Left hindlimb (tissue), 1 donor: ENCODE measurements at places on chromosomes 16 and 17.

GRCh38 chr16:56279914-56280313 is 88.6 kb downstream of the GNAO1 start:
- no peak for DNase-seq

DNA sequence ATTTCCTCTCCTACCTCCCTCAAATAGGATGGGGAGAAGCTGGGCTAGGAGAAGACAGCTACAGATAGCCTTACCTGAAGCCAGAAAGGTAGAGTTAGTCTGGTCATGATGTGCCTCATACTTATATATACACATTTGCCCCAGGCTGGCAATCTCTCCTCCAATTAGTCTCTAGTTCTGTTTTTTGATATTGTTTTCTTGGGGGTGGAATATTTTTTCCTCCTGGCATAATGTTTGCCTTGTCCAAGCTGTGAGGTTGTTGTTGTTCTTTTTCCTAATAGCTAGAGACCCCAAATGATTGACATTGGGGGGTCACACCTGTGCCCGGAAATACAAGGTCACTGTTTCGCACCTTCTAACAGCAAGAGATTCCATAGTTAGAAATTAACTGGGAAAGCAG is at the start of gene UMOD:
Gene UMOD (minus strand): TSS at position 101 of the 400 bp plus-strand sequence. CDS start 1,978 bp downstream, outside the sequence.
- DNase-seq, result no peak

GRCh38 chr16:2764718-2765117 is 12.3 kb downstream of the SRRM2 start:
- DNase-seq, result no peak

DNA sequence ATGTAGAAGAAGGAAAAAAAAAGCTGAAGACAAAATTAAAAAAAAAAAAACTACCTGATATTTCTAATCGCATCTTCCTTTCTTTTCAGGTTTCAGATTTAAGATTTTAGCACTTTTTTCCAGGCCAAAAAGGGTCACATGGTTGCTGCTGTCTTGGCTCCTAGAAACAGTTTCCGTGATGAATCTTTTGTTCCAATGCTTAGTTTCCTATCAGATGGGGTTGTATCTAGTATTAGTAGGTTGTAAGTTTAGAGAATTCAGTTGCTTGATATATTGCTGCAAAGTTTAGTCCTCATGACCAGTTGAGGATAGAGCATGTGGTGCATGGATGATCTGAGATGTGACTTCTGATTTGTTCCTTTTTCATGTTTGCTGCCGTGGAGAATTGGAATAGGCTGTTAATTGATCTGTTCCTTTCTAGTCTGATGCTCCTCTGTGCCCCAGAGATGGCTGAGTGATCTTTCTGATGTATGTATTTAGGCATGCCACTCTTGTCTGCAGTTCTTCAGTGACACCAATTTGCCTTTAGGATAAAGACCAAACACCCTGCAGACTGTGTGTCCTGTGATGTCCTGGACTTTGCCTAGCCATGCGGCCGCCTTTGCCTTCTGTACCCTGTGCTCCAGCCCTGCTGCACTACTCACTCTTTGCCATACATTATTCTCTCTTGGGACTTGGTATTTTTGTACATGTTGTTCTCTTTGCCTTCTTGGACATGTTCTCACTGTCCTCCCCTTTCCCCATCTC is 94.0 kb downstream of the MRTFB start:
- no peak for DNase-seq

GRCh38 chr17:4913994-4914393 is 11.1 kb upstream of the CHRNE start:
- DNase-seq, result no peak

DNA sequence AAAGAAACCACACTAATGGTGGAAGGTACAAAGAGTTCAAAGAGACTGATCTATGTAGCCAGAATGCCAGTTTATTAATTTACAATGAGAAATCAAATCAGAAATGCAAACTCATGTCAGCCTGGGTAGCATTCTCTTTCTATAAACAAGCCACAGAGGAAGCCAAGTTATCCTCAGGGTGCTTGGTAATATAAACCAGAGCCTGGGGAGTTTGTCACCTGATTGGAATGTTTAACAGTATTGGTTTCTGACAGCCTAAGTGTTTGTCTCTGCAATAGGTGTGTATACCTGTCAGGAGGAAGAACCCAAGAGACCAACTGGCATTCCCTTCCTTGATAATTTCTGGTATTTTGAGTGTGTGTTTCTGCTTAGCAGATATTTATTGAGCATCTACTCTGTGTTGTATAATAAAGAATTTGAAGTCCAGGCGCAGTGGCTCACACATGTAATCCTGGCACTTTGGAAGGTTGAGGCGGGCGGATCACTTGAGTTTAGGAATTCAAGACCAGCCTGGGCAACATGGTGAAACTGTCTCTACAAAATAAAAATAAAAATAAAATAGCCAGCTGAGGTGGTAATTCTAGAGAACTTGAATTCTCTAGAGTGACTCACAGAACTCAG is 3.1 kb upstream of the C17orf58 start:
- no peak for DNase-seq

GRCh38 chr16:52462816-52463215 is 84.1 kb downstream of the TOX3 start:
- DNase-seq, result no peak

- DNase-seq, result peak; percentile 41
Measured at GRCh38 chr17:77458202-77459017, 317.6 kb downstream of the SEC14L1 start.

- no peak for DNase-seq
Measured at GRCh38 chr17:40355123-40355803, 9.3 kb downstream of the GJD3 start.

GRCh38 chr16:27572711-27573110 is 22.8 kb downstream of the KATNIP start:
- no peak for DNase-seq

- DNase-seq, result no peak
Measured at GRCh38 chr17:46869296-46869695, 17.9 kb downstream of the WNT9B start.

- DNase-seq, result no peak
Measured at GRCh38 chr16:11359370-11359769, 14.1 kb downstream of the RMI2 start.

DNA sequence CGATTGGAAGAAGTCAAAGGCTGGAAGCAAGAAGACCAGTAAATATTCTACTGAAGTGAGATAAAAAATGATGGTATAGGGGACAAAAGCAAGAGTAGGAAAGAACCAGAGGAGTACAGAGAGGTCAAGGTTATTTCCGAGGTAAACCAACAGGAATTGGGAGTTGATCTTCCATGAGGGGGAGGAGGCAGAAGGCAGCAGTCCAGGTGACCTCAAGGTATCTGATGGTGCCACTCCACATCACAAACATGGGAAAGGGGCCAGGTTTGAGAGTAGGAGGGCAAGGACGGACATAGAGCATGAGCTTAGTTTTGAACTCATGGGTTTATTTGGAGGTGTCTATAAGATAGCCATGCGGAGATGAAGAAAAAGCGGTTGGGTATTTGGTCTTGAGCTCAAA is 79.4 kb upstream of the CDYL2 start:
- DNase-seq, result no peak

DNA sequence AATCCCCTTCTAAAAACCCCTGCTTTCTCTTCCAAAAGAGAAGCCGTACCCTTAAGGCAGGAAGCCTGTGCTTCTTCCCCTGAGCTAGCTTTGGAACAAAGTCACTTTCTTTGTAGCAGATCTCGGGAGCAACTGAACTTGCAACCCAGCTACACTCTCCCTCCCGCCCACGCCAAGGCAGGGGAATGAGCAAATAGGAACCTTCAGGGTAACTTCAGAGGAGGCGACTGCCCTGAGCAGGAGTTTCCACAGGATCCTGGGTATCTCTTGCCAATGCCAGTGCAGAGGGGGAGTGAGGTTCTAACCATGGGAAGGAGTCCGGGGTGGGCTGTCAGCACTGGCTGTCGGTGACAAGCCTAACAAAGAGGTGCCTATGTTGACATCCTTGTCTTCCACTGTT is 5.9 kb upstream of the PIRT start:
- peak; percentile 58 for DNase-seq

DNA sequence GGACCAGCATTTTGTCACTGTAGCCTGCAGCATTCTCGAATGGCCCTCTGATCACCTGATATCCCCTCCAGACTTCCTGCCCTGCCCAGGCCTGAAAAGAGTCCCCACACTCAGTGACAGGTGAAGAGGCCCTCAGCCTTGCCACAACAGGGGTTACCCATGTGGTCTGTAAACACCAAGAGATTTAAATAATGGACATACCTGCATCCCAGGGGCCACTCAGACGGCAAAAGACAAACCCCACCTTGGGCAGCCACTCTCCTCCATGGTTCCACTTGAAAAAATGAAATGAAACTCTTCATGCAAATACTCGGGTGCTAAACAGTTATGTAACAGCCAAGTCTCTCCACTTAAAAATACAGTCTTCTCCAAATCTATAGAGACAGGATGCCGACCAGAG is 22.9 kb upstream of the PECAM1 start:
- DNase-seq, result no peak

- DNase-seq, result no peak
Measured at GRCh38 chr16:7393680-7394079, 61.0 kb downstream of the RBFOX1 start.

DNA sequence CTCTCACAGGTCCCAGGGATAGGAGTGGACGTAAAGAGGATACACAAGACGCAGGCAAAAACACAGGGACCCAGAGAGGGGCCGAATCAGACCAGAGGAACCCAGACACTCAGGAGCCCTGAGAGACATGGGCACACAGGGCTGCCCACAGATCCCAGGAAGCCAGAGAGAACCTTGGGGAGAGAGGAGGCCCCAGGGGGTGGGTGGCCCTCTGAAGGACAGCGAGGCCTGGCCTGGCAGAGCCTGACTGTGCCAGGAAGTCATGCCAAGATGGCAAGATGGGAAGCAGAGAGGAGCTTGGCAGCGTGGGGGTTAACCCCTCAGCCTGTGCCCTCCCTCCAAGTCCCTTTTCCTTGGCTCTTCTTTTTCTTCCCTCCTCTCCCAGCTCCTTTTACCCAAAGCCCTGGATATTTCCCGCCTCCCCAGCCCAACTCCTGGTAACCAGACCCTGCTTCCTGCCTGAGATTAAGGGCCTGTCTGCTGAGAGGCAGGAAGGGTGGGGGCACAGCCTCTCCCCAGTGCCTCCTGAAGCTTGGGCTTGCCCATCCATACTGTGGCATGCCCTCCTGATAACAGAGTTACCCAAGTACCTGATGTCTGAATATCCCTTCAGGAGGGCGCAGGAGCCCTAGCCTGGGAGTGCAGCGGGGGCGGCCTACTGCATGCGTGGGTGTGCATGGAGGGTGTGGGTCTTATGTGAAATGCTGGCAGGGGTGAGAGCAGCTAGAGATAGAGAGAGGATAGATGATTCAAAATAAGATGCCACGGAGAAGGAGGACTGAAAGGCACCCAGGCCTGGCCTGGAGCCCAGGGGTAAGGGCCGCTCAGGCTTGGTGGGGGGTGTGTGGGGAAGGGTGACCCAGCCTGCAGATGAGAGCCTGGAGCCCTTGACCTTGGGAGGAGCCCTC is 6.0 kb upstream of the TBX21 start:
- no peak for DNase-seq

DNA sequence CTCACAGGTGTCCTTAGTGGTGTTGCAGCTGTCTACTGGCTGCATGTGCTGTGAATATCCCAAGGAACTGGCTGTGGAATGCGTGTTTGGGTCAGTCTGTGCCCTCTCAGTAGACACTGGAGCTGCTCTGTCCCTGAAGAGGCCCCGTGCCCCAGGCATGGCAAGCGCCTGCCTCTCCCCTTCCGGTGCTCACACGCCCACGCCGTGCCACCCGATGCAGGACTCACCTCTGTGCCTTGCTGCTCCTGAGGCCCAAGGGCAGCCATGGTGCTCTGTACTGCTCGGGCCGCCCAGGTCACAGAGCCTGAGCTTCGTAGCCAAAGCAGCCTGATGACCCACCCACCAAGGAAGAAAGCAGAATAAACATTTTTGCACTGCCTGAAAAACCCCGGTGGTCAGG is 10.0 kb downstream of the RGS11 start:
- no peak for DNase-seq

- no peak for DNase-seq
Measured at GRCh38 chr16:78034530-78034929, 12.2 kb downstream of the CLEC3A start.

DNA sequence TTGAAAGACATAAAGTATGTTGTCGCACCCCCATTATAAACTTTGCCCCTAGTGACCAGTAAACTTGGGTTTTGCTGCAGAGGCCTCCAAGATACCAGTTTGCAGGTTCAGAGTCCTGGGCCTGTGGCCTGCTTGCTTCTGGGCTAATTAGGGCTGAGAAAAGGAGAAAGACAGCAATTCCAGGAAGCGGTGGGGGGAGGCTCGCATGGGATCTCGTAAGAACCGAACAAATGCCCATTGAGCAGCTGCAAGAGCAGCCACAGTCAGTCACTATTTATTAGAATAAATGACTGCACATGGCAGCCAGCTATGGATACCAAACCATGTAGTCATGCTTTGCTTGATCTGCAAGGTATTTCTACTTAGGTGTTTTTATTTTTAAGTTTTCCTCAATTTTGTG is 4.9 kb downstream of the SHISA9 start:
- no peak for DNase-seq
